ENCODE measurements at places on chromosomes 13 and 19.

- peak; percentile 24 for DNase-seq
Measured at GRCh38 chr13:42380420-42381164, 108.6 kb downstream of the AKAP11 start.

DNA sequence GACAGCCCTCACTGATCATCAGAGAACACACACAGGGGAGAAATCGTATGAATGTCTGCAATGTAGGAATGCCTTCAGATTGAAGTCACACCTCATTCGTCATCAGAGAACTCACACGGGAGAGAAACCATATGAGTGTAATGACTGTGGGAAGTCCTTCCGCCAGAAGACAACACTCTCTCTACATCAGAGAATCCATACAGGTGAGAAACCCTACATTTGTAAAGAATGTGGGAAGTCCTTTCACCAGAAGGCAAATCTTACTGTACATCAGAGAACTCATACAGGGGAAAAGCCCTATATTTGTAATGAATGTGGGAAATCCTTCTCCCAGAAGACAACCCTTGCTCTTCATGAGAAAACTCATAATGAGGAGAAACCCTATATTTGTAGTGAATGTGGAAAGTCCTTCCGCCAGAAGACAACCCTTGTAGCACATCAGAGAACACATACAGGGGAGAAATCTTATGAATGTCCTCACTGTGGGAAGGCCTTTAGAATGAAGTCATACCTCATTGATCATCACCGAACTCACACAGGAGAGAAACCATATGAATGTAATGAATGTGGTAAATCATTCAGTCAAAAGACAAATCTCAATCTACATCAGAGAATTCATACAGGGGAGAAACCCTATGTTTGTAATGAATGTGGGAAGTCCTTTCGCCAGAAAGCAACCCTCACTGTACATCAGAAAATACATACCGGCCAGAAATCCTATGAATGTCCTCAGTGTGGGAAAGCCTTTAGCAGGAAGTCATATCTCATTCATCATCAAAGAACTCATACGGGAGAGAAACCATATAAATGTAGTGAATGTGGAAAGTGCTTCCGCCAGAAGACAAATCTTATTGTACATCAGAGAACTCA, 32.5 kb downstream of the ZNF567 start:
- no peak for DNase-seq

- no peak for DNase-seq
Measured at GRCh38 chr13:68736961-68737360, 1370.7 kb upstream of the ATXN8OS start.

DNA sequence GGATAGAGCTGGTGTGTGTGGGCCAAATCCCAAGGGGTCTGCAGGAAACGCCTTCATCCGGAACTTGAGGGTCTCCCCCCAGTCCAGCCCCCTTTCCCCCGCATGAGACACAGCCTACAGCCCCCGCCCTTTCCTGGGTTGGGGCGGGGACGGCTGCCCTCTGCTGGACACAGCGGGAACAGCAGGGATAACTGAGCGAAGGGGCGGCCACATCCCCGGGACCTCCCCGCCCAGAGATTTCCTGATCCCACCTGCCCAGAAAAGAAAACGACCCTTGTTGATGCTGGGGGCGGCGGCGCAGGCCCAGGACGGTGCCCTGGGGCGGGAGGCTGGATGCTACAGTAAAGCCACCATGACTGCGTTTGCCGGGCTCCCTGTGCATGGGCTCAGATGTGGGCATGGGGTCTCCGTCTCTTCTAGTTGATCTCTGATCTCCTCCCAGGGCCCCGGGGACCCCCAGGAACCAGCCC, 14.2 kb downstream of the ONECUT3 start:
- DNase-seq: peak; percentile 64

DNA sequence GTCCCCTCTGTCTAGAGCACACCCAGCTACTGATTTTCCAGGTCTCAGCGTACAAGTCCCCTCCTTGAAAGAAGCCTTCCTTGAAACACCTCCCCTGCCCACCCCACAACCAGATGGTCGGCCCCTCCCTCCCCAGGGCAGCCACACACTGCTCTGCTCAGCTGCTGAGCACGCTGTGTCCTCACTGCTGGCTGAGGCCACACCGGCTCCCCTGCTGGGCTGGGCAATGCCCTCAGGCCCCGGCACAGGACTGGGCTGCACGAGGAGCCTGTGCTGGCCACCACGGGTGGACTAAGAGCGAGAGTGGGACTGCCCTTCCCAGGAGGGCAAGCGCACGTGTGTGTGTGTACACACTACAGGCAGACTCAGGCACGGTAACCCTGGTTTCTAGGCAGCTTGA, 11.8 kb upstream of the RSPH6A start:
- no peak for DNase-seq

GRCh38 chr19:21912654-21913053, 76.7 kb upstream of the ZNF43 start:
- no peak for DNase-seq

DNA sequence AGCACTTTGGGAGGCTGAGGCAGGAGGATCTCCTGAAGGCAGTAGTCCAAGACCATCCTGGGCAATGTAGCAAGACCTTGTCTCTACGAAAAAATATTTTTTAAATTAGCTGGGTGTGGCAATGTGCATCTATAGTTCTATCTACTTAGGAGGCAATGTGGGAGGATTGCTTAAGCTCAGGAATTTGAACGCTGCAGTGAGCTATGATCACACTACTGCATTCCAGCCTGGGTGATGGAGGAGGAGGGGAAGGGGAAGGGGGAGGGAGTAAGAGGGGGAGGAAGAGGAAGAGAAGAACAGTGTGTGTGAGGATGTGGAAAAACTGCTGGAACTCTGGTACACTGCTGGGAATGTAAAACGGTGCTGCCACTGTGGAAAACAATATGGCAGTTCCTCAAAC, 9.2 kb upstream of the CLIP3 start:
- DNase-seq: no peak

GRCh38 chr13:100818711-100819110, 144.1 kb upstream of the TMTC4 start:
- DNase-seq: no peak

GRCh38 chr13:113544896-113545295, 39.7 kb upstream of the TFDP1 start:
- DNase-seq: no peak

- DNase-seq: no peak
Measured at GRCh38 chr13:48319531-48320398, 16.2 kb downstream of the RB1 start.

- DNase-seq: no peak
Measured at GRCh38 chr13:53298396-53298795, 269.8 kb downstream of the OLFM4 start.

DNA sequence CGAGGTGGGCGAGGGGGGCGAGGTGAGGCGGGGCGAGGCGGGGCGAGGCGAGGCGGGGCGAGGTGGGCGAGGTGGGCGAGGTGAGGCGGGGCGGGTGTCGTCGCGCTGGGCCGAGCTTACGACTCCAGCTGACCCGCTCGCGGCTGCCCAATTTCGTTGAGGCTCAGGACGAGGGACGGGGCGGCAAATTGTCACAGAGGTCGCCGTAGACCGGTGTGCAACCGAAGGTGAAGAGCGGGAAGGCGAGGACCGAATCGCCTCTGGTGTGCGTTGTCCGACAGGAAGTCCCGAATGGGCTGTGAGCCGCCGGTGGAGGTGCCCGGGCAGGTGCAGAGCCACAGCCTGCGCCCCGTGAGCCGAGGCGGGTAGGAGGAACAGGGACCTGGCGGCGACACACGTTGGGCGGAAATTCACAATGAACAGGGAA, at the start of gene LACC1:
LACC1 (plus strand) TSS at position 150 of the 427 bp plus-strand sequence. CDS start 1,082 bp downstream, outside the sequence.
- peak; percentile 19 for DNase-seq

GRCh38 chr19:50414864-50415660, 3.7 kb upstream of the SPIB start:
- DNase-seq: peak; percentile 82

DNA sequence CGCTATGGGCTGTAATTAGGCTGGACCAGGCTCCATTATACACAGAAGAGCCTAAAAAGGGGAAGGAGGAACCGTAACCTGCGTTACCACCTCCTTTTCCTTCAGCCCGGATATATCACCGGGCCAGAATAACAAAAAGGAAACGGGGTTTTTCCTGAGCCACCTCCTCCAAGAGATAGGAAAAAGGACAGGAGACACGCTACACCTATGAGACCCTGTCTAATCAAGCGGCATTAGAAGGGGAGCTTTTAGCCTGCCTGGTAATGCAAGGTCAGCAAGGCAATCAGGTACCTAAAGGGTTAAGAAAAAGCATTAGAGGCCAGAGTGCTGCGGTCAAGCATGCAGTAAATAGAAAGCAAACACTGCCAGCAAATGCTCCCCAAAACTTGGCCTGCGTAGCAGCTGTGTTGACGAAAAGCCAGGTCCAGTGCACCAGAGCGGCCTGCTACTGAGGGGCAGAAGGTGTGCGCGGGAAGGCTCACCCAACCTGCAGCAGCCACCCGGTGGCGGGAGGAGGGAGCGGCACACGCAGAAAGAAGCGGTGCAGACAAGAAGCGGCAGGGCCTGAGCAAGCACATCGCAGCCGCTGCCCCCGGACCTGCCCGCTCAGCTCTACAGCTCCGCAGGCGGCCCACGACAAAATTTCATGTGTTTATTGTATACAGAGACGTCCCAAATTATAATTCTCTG, 1466.1 kb downstream of the UQCRFS1 start:
- DNase-seq: no peak

- no peak for DNase-seq
Measured at GRCh38 chr13:110713642-110713952, at the start of gene ING1. Gene ING1 (plus strand): TSS chr13:110713700. CDS start chr13:110714150, 450 bp downstream.

- no peak for DNase-seq
Measured at GRCh38 chr13:64758521-64759244, 2471.5 kb downstream of the PCDH9 start.

DNA sequence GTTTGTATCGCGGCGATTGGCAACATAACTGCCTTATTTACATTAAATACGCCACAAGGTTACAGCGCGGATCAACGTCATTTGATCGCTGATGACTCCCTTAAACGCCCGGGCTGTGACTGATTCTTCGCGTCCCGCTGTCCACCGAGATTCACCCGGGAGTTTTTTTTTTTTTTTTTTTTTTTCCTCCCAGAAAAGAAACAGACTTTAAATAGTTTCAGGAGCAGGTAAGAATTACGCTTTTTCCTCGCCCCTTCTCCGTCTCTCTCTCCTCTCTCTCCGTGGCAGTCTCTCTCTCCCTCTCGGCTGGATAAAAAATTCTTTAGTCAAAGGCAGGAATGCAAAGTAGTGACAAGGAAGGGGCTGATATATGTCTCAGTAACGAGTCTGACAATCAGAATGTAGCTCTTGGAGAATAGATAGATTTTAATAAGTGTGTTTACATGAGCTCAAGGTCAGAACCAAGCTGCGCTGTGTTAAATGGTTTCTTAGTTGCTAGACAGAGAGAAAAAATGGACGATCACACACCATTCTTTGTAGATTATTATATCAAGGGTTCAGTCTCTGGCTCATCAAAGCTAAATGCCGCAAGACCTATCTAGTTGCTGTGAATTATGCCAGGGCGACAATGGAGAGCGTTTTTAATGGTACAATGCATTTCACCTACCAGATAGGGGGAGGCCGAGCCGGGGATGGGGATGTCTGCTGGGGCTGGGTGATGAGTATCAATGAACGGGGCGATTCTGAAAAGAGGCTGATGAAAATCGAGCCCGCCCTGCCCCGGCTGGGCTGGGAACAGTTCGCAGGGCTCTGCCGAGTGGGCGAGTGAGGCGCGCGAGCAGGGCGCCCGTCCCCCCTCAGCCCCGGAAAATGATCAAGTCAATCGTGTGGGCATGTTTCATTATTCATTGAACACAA, 147.2 kb upstream of the ZNF536 start:
- no peak for DNase-seq

DNA sequence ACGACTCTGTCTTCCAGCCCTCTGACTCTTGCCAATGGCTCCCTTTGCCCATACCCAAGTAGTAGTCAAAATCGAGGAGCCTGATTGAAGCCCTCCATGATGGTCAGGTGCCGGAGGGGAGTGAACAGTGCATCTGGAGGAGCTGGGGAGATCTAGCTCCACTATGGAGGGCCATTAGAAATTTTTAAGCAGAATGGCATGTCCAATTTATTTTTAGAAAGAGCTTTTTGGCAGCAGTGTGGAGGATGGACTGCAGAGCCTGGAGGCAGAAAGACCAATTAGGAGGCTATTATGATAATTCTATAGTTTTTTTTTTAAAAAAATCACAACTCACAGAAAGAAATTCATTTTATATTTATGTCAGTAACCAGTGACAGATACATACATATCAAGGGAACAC, 92.7 kb upstream of the SLC7A1 start:
- DNase-seq: no peak

- DNase-seq: no peak
Measured at GRCh38 chr13:44679597-44679996, 103.5 kb upstream of the TSC22D1 start.

Measured in CD4-positive, alpha-beta T cell treated with Interferon alpha-2 for 1 hour (primary cell).